ENCODE measurements at places on chromosomes 16 and 17.

GRCh38 chr17:38339891-38340290 is 3.9 kb downstream of the GPR179 start:
- no peak for DNase-seq

DNA sequence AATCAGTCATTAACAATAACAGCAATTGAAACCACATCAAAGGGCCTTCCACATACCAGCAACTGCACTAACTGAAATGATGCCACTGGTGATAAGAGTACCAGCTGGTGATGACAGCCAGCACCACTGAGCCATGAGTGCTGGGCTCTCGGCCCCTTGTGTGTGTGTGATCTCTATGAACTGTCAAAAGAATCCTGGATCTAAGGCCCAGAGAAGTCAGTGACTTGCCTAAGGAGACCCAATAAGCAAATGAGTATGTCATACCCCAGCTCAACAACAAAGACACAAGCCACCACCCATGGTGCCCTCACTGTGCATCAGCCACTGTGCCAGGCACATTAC is 220.9 kb downstream of the ZNF423 start:
- DNase-seq: no peak

GRCh38 chr16:88509749-88510069 is 56.6 kb downstream of the ZFPM1 start:
- no peak for DNase-seq

DNA sequence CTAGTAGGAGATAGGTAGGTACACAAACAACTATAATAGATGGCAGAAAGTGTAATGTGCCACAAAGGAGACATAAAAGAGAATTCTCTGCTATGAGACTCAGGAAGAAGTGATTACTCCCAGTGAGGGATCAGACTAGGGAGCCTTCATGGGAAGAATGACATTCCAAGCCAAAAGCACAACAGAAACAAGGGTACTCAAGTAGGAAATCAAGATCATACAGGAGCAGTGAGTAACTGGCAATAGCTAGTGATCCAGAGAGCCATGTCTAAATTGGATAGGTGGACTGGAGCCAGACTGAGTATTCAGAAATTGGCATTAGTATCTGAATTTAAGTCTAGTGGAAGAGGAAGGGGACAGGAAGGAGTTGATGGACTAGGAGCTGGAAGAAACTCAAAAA is 10.7 kb downstream of the RFFL start:
- no peak for DNase-seq

DNA sequence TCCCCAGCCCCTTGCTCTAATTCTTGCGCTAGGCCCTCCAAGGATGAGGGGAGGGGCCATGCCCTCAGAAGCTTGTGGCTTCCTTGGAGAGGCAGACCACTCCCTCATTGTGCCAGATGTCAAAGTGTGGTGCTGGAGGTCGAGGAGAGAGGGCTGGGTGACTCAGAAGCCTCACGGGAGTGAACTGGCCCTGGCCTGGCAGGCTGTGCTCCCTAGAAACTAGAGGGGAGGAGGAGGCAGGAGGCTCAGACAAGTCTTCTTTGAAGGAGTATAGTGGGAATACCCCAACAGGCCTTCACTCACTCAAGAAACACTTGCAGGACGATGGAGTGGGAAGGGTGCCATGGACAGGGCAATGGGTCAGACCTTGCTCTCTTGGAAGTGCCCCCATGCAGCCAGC is 18.5 kb downstream of the ANKRD40 start:
- no peak for DNase-seq

- no peak for DNase-seq
Measured at GRCh38 chr17:68461589-68461988, 4.3 kb upstream of the WIPI1 start.

DNA sequence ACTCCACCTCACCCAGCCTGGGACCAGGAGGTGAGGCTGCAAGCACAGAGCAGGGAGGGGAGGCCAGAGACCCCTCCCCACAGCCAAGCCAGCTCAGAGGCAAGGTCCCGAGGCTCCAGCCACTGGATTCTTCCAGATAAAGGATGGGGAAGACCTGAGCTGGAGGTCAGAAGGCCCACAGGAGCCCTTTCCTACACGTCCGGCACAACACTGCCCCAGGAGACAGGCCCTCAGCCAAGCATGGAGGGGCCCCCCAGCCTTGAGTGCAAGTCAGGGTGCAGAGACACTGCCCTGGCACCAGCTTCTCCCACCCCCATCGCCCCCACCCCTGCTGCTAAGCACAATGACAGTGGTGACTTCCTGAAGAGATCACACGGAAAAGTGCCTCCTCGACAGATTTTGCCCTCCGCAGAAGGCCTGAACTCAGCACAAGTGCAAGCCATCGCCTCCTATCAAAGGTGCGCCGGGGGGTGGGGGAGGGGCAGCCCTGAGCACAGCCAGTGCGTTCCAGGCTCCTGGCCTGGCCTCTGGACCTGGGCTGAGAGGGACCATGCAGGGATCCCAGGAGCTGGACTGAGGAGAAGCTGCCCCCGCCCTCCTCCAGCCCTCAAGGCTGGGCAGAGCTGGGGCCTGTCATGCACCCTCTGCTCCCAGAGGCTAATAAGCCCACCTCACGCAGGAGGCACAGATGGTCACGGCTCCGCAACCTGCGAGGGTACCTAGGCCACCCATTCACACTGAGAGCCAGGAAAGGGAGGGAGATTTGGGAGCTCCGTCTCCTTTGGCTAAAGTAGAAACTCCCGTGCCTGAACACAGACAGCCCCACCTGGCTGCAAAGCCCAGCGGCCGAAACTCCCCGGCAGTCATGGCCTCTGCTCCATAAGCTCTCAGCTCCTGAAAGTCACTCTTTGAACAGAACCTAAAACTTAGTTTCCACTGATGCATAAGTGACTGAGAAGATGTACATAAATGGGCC is 2.7 kb downstream of the MAFG start:
- DNase-seq: no peak

- no peak for DNase-seq
Measured at GRCh38 chr16:65975049-65975708, 391.3 kb upstream of the CDH5 start.

DNA sequence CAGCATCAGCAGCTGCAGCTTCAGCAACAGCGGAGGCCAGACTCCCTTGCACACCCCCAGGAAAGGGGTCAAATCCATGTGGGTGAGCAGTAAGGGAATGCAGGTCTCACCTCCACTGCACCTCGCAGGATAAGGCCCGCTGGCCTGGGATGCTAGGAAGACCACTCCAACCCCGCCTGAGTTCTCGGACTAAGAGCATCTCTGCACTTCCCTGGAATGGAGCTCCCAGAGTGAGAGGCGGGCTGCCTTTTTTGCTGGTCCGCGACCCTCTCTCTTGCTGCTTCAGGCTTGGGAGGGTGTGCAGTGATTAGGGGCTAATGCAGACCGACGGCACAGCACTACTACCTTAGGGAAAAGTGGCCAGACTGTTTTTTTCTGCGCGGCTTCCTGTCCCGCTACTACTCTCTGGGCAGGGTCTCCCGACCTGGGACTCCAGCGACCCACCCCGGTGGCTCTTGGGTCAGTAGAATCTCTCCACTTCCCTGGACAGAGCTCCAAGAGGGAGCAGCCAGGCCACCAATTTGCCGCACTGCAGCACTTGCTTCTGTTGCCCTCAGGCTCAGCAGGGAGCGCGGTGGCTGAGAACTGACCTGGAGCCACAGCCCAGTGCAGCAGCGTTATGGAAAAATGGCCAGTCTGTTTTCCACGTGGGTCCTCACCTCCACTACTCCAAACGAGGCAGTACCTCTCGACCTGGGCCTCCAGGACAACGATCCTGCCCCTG is 480.4 kb downstream of the CDH8 start:
- DNase-seq: no peak

DNA sequence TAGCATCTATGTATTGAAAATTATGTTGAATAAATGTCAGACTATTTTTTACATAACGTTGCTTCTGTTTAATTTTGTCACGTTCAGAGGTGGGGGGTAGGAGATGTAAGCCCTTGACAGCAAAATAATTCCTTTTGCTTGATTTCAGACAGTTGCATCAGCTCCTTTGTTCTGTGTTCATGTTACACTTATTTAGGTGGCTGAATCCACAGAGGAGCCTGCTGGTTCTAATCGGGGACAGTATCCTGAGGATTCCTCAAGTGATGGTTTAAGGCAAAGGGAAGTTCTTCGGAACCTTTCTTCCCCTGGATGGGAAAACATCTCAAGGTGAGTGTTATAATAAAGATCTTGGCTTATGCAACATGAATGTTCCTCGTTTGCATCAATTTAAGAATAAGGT is 4.5 kb downstream of the HERPUD1 start:
- no peak for DNase-seq

GRCh38 chr17:49454050-49454449 is 39.4 kb upstream of the PHB1 start:
- DNase-seq: no peak
